ENCODE measurements at places on chromosomes 3 and 15.

DNA sequence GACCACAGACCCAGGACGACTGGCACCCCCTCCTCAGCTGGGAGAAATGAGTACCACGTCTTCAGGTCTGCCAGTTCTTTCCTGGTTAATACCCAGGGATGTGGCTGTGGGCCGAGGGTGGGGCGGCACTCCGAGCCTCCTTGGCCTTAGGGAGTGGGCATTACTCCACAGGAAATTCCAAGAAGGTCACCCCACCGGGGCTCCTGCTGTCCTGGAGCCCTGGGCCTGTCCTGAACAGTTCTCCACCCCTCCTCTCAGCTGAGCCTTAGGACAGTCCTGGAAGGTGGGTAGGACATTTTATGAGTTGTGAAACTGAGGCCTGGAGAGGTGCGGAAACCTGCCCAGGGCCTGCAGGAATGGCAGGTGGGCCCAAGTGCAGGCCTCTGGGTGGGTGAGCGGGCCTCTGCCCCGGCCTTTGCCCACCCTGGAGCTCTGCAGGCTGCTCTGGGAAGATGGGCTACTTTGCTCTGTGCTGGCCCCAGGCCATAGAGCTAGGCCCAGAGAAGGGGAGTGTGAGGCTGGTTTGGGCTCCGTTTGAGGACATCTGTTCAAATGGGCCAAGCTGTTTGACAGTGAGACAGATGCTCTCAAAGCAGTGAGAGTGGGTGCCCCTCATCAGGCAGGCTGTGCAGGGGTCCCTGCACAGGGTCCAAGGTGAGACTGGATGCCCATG lies 103.1 kb downstream of the TMEM266 start:
- DNase-seq = no peak

GRCh38 chr3:114690911-114691310 lies 397.1 kb downstream of the TIGIT start:
- DNase-seq = no peak

GRCh38 chr3:188123170-188123905 lies 30.6 kb upstream of the LPP start:
- no peak for DNase-seq

DNA sequence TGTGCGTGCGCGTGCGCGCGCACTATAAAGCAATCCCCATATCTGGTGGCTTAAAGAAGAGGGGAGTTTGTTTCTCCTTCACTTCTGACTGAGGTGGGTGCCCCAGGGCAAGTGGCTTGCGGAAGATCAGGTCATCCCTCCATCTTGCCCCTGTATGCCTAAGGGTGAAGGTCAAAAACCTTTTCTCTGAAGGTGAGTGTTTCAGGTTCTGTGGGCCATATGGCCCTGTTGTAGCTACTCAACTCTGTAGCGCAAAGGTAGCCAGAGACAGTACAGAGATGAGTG lies 5.5 kb downstream of the ABTB1 start:
- no peak for DNase-seq

DNA sequence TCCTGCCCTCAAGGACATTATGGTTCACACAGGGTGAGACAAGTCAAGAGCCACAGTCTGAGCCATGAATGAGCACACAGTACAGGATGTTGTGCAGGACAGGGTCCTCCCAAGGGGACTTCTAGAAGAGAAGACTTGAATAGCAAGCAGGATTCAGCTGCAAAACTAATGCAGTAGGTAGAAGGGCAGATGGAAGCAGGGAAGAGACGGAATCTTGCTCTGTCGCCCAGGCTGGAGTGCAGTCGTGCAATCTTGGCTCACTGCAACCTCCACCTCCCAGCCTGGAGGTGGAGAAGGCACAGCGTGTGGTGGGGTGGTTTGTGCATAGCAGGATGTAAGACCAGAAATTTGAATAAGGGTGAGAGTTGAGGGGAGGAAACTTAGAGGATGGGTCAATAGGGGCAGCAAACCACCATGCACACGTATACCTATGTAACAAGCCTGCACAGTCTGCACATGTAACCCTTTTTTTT lies 8.0 kb downstream of the BCL2L10 start:
- no peak for DNase-seq

DNA sequence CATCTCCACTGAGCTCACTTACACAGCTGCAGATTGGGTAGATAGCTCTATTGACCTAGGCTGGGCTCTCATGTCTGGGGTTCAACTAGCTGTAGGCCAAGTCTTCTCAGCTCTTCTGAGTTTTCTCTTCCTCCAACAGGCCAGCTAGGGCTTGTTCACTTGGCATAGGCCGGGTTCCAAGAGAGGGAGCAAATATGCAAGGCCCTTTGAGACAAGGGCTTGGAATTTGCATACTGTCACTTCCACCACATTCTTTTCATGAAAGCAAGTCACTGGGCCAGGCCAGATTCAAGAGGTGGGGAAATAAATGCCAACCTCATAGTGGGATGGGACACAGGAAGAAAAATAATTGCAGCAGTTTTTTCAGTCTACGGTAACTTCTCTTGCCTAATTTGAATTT lies 25.2 kb downstream of the PIGB start:
- no peak for DNase-seq

GRCh38 chr3:12838179-12838965 lies 3.0 kb downstream of the RPL32 start:
- DNase-seq = no peak

- no peak for DNase-seq
Measured at GRCh38 chr3:52231502-52232278, 6.2 kb upstream of the TLR9 start.

DNA sequence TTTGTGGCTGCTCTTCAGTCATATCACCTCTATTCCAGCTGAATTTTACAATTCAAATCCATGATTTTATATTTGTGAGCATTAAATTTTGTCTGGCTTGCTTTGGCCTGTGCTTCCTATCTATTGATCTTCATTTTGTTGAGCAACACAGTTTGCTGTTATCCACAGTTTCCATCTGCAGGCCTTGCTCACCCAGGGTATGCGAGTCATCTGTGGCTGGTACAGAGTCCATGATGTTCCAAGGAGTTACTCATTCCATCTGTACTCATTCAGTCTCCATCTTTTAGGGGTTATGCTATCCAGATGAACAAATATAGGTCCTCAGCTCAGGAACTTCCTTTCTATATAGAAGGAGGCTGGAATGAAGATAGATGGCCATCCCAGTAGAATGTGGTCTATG lies 70.1 kb upstream of the CCK start:
- no peak for DNase-seq

DNA sequence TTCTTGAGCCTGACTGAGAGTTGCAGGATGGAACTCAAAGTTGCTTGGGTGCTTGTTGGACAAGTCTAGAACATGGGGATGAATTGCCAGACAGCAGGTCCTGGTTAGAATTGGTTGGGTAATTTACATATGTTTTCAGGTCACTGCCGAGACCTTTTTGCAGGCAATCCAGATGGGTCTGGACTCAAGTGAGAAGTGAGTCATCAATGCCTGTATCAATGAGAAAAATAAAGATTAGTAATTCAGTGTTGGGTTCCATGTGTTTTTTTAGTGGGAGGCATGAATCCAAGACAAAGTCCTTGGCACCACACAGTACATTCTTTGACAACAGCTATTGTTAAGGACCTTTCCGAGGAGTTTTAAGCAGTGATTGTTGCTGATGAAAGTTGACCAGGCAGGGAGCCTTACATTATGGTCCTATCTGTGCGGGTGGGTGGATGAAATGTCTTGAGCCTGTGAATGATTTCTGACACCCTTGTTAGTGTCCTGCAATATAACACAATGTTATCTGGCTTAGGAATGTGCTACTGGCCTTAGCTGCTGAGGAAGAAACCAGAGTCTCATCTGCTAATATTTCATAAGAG lies 77.7 kb downstream of the CRYGS start:
- DNase-seq = no peak

Data from forelimb muscle (tissue), 1 donor.